ENCODE measurements at places on chromosomes 16 and 17. TPM values are rescaled to one million over a fixed set of nuclear protein-coding genes. Genes with fewer than 3 reads are reported as not detected.

Gene SLC25A10
- 42.4 TPM for polyA plus RNA-seq

Gene GPR179
- polyA plus RNA-seq, result 0.01 TPM

Gene COQ7
- 11.8 TPM for polyA plus RNA-seq

Gene FBXW10
- 0.39 TPM for polyA plus RNA-seq

Gene SPATA22
- not detected for polyA plus RNA-seq

Gene PIK3R6
- 0.39 TPM for polyA plus RNA-seq

Gene EVI2A
- polyA plus RNA-seq, result 1.7 TPM

Gene NEUROD2
- 0.02 TPM for polyA plus RNA-seq

Gene HOXB3
- 6.3 TPM for polyA plus RNA-seq

Gene KRTAP3-2
- polyA plus RNA-seq, result 43.5 TPM

Gene MYCBPAP
- 0.05 TPM for polyA plus RNA-seq

Gene SULT1A2
- polyA plus RNA-seq, result 0.05 TPM

Gene PRSS33
- polyA plus RNA-seq, result not detected

Gene CCL23
- polyA plus RNA-seq, result 1.3 TPM

Gene TEDC2
- polyA plus RNA-seq, result 6.0 TPM

Gene YBX2
- 2.8 TPM for polyA plus RNA-seq

Gene HS3ST3B1
- polyA plus RNA-seq, result 1.7 TPM

Gene GDPD1
- polyA plus RNA-seq, result 0.44 TPM

Gene EVPLL
- polyA plus RNA-seq, result 21.5 TPM

Gene GPR142
- not detected for polyA plus RNA-seq

Gene CD7
- polyA plus RNA-seq, result 3.1 TPM

Gene NT5M
- polyA plus RNA-seq, result 2.4 TPM

Gene ZNF778
- polyA plus RNA-seq, result 1.4 TPM

Gene TMEM238L
- 3.8 TPM for polyA plus RNA-seq

Gene EME1
- 3.6 TPM for polyA plus RNA-seq

Gene CSH2
- polyA plus RNA-seq, result not detected

Gene MYO15B
- 27.8 TPM for polyA plus RNA-seq

Gene PLXDC1
- polyA plus RNA-seq, result 6.0 TPM

Measured in esophagus (tissue), 2 donors.